NCI-H1048 (cell line): ENCODE measurements at places on chromosomes 6 and 20.

- no peak for DNase-seq
Measured at GRCh38 chr20:38889792-38890496, 36.3 kb upstream of the FAM83D start.

- DNase-seq, result no peak
Measured at GRCh38 chr6:145798530-145798929, 16.1 kb downstream of the FBXO30 start.

GRCh38 chr6:39213195-39213920, 15.9 kb downstream of the KCNK5 start:
- DNase-seq, result no peak

DNA sequence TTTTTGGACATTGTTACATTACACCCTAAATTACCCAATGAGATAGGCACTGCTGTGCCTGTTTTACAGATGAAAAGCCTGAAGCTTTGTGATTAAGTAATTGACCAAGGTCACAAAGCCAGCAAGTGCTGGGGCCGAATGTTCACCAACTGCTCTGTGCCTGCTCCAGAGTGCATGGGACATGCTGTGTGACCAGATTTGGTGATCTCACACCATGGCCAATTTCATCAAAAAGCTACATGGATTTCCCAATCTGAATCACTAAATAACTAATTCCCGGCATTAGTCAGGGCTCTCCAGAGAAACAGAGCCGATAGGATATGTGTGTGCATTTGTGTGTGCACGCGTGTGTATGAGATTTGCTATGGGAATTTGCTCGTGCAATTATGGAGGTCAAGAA, 228.3 kb upstream of the ECI2 start:
- no peak for DNase-seq

- no peak for DNase-seq
Measured at GRCh38 chr6:43171707-43172103, 636 bp downstream of the SRF start.

DNA sequence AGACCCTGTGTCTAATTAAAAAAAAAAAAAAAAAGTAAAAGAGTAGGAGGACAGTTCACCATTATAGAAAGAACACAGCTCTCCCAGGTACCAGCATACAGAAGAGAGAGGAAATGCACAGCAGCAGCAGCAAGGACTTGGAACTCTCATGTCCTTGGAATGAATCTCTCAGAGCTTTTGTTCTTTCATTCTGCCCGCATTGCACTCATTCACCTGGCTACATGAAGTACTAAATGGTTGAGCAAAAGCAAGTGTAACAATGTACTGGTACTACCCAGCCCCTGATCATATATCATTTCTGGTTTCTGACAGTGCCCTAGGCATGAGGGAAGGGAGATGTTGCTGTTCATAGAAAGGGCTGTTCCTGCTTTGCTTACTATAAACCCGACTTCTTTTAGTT, 12.1 kb upstream of the BTN3A3 start:
- DNase-seq, result no peak

- no peak for DNase-seq
Measured at GRCh38 chr20:62067547-62068260, 2.0 kb upstream of the TAF4 start.

DNA sequence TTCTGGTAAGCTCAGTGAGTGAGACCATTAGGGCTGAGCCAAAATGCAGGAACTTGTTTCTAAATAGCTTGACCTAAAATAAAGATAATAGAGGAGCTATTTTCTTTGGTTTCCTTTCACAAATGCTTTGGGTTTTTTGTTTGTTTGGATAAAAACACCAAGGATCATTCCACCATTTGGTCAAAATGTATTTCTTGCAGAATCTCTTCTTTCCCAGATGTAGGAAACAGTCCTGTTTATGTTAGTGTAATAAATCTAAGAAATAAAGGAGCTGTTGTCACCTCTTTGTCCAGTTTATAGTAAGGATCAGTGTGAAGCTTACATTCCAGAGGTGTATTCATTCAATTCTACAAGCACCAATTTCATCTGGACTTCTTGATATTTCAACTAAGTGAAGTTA, 297.8 kb downstream of the GJA1 start:
- no peak for DNase-seq
